Ammon's horn (tissue), 1 donor: ENCODE measurements at places on chromosomes 3 and 15.

DNA sequence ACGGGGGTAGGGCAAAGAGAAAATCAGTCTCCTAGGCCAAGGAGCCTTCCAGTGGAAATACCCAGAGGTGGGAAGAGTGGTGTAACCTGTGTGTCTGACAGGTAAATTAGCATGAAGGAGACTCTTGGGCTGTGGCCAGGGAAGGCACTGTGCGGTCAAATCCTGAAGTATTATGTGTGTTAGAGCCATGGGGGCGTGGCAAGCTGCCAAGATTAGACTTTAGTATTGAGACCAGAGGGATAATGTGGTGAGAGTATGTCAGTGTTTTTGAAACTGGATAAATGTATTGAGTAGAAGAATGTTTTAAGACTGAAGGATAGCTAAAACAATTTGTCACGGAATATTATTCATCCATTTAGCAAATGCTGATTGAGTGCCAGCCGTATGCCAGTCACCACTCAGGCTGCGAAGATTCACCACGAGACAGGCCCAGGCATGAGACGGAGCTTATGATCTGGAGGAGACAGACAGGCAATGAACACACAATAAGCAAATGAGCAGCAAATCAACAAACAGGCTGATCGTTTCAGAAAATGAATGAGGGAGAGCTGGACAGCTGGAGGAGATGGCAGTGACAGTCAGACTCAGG, 445.9 kb downstream of the MCTP2 start:
- DNase-seq, result no peak

DNA sequence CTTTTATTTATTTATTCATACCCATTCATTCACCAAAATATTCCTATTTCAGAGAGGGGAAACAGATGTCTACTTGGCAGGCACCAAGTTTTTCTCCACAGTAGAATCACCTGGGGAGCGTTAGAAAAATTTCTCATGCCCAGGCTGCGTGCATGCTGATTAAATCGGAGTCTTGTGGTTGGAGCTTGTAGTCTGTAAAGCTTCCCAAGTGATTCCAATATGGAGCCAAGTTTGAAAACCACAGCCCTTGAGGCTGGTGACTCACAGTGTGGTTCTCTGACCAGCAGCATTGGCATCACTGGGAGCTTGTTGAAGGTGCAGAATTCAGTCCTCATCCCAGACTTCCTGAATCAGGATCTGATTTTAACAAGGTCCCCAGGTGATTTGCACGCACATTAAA, 49.7 kb downstream of the PDHB start:
- no peak for DNase-seq

DNA sequence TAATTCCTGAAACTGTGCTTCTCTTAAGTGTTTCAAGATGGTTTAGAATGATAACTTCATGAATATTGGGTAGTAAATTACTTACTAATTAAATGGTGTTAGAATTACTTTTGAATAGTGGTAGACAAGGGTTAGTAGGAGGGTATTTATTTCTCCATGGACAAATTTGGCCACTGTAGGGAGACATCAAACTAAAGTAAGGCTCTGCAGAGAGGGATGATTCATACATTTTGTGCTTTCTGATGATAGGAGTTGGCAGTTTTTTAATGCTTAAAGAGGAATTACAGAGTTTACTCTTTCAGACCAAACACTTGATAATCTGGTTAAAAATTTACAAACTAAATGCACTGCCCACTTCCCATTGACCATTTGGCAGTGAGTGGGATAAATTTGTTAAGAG, 127.6 kb downstream of the NAALADL2 start:
- DNase-seq, result no peak

DNA sequence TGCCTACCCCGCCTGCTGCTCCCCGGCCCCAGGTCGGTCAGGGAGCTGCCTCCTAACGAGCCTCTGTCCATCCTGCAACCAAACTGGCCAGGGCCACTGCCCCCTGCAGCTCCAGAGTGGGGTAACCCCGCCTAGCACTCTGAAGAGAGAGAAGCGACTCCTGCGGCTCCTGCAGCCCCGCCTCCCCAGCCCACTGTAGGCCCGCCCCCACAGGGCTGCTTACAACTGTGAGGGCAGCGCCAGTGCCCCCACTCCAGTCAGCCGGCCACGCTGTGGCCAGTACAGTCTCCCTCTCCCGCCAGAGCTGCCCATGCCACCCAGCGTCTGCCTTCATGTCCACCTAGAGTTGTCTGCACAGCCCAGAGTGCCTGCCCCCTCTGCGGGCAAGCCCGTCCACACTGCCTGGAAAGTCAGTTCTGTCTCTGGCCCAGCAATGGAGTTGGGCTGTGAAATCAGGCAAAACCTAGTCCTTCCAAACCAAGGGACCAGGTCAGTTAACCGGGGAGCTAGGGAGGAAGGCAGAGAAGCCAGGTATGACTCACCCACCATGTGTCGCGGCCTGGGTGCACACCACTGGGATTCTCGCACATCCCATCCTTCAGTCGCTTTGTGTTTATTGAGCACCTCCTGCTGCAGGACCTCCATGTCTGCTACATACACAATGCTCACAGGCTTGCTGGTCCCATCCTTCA, 2.4 kb downstream of the UCN2 start:
- peak; percentile 52 for DNase-seq

- DNase-seq, result peak; percentile 23
These were observed 9.8 kb upstream of the WWTR1 start for GRCh38 chr3:149667576-149667975.

DNA sequence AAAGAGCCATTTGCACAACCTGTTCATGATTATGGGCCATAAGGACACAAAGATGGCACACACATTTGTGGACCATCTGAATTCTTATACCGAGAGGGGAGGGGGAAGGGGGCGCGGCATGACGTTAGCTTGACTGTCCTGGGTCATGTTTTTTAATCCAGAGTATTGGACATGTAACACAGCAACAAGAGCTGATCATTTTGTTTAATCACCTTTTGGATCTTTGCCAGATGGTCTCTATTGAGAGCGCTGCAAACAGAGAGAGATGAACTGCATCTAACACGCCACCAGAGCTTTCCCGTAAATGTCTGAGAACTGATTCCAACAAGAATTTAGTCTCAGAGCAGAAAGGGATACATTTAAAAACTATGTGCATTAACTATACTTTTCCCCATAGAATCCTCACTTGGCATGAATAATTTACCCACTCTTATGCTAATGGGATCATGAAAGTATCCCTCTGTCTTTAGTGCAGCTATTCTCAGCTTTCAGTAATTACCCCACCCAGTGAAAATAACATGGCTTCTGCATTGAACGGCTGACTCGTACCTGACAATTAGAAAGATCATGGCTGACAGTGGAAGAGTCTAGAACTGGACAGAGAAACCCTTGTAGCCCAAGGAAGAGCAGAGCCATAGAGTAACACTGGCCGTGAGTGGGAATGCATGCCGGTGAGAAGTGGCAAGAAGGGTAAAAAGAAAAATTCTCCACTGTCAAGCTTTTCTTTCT, 22.6 kb downstream of the MEIS2 start:
- no peak for DNase-seq

DNA sequence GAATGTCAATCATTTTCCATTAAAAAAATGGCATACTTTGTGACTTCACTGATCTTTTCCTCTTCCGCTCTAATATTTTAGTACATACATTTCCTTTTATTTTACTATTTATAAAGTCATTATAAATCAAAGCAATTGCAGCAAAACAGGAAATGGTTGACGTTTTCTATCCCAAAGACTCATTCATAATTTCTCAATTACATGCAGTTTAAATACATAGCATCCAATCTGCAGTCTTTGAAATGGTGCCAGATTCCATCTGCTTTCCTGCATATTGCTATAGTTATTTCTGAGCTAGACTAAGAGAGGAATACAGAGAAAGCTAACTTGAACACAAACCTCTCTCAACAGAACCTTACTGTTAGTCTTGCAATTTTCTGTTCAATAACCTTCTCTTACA, 179.8 kb downstream of the ZPLD1 start:
- no peak for DNase-seq

DNA sequence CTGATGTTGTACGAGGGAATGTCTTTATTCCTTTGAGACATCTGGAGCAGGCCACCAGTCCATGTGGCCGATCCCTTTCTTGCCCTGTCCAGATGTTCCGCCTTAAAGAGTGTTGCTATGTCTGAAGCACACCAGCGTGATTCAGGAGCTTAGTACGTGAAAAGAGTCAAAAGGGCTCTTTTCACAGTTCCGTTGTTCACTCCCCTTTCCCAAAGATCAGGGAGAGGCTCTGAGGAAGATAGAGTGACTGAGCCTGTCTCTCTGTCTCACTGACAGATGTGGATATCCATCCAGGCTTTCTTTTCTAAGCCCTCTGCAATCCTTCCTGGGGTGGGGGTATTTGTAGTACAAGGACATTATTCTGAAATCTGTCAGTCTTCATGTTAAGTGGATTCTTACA, 262.5 kb upstream of the LRTM1 start:
- DNase-seq, result no peak

DNA sequence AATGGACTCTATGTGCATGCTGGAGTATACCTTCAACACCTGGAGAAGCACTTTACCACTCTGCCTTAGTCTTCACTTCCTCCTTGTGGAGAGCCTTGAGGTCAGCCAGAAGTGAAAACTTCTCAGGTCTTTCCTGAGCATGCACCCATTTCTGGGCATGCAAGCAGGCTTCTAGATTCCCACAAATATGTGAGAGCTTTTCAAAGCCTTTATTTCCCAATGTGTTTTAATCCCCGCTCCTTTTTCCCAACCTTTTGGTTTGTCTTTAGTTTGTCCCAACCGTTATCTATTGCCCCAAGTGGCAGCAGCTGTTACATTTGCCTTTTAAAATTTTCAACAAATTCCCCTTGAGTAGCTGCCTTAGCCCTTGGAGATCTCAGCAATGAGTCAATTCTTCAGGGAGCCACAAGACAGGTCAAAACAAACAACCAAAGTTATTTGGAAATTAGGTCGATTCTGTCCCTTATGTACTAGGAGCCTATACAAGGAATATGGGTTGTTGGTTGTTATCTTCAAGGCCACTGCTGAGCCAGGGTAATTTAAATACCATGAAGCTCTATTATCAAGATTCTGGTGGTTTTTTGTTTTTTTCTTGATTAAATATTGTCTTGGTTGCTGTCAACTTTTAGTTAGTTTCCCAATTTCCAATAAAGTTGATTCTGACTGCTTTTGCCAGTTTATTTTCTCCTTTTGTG, 44.4 kb downstream of the LSM3 start:
- DNase-seq, result no peak

DNA sequence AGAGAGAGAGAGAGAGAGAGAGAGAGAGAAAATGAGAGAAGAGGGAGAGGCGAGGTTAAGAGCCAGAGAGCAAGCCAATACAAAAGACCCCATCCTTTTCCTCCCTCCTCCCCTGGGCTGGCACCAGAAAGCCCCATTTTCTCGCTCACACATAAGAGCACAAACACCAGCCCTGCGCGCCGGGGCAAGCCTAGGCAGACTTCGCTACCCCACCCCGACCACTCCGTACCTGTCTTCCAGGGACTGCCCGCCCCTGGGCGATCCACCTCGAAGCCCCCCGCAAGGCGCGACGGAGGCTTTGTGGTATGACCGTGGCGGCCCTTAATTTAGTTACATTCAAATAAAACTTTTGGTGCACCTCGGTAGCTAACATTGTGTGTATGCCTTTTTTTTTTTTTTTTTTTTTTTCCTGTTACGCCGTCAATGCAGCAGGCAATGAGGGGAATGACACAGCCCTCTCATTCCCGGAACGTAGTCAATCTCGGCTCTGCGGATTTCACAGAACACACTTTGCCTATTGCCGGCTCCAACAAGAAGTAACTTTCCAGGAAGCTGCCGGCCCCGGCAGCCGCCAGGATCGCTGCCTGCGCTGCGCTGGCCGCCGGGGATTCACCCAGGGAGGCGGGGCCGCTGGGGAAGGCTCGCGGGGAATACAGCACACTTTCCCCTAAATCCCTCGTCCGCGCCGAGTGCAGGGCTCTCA, 7.7 kb downstream of the BCL6 start:
- DNase-seq, result peak; percentile 49

DNA sequence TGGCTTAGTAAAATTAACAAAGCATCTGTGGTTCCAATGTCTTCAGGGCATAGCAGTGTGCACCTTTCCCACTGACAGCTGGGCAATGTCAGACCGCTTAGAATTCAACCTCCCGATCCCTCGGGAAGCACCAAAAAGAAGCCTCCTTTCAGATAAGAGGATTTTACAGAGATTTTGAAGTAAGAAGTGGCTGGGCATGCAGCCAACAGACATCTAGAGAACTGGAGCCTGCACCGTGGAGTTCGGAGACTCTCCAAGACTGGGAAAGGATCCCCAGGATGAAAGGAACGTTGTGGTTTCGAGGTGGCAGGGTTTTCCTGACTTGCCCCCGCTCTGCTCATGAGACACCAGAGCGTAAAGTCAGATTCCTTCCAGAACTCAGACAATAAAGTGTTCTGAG, 5.3 kb downstream of the FAM174B start:
- DNase-seq, result no peak

- no peak for DNase-seq
These were observed 458.4 kb upstream of the ADAMTS9 start for GRCh38 chr3:65146179-65146578.

DNA sequence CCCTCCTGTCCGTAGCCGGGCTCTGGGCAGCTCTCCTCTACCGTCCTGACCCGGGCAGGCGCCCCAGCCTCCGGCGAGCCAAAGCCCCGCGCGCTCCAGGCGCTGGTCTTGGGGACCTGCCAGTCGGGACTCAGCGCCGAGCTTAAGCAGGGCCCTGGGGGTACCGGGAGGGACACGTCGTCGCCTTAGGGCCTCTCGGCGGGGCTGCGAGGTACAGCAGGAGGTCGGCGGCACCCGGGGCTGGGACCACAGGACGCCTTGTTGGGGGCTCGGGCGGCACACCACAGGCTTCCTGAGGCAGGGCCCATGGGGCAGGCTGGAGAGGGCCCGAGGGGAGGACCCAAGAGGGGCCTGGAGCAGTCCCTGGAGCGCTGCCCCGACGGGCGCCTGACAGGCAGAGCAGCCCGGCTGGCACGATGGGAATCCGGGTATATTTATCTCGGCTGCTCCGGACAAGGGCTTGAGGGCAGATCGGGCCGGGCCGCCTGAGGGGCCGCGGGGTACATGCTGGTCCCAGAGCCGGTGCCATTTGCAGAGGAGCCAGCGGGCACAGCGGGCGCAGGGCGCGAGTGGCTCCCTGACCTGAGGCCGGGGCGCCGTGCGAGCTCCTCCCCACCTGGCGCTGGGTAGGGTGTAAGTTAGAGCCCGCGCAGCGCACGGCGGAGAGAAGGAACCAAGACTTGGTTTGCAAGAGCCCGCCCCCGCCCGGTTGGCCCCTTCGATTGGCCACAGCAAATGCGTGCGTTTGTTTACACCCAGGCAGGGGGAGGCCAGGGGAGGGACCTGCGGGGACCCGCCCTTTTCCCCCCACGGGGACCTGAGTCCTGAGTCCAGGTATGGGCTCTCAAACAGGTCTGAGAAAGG, 574 bp downstream of the SLC38A3 start:
- DNase-seq, result no peak
